ENCODE measurements at places on chromosomes 1 and 21.
A peak's percentile ranks its signal among the peaks of the same experiment; 100 is the strongest.

DNA sequence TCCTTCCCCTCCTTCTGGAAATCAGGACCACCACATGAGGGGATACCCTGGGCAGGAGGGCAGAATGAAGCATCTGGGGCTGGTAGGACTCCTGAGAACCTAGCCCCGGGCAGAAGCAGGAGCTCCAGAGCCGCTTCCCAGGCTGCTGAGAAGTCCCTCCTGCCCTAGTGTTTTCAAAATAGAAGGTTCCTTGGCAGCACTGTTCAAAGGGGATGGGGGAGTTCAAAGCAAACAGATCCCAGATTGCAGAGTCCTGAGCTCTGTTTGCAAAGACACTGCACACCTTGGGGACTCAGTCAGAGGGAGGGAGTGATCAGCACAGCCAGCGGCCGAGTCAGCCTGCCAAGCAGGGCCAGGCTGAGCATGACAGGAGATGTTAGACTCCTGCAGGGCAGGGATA lies 177.8 kb downstream of the PTPRU start:
- DNase-seq, result no peak

DNA sequence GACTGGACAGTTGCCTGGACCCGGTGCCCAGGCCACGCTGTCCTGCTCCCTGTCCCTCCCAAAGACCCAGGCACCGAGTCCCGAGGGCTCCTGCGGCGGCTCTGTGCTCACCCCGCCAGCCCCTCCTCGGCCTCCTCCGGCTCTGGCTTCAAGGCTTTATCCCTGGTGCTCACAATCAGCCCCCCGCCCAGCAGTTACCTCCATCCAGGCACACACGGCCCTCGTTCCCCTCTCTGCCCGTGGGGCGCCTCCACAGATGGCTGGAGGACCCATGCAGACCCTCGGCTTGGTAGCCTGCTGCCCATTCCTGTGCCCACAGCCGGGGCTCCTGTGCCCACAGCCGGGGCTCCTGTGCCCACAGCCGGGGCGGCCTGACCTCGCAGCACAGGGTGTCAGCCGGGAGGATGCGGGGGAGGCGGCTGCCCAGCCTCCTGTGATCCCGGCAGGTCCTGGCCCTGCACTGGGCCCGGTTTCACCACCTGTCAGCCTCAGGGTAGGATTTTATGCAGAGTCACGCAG lies 52.3 kb upstream of the COL18A1 start:
- no peak for DNase-seq

DNA sequence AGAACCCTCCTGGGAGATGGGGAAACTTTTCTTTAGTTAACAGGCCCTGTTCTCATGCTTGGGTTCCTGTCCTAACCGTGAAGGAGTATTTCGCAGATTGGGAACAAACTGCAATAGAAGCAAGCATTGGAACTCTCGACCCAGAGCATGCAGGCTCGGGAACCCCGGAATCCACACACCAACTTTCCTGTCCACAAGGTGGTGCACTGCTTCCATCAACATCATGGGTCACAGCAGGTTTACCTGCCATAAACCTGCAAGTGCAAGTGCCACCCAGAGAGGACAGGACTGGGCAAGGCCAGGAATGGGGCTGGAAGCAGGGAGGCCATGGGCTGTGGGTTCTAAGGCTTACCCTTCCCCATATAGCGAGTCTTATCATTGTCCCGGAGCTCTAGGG lies 6.9 kb downstream of the ENO1 start:
- DNase-seq, result no peak

- DNase-seq, result no peak
Observed at GRCh38 chr1:40914927-40915569, 52.9 kb upstream of the CITED4 start.

GRCh38 chr1:89201106-89201794 lies 2.5 kb upstream of the GBP4 start:
- no peak for DNase-seq

DNA sequence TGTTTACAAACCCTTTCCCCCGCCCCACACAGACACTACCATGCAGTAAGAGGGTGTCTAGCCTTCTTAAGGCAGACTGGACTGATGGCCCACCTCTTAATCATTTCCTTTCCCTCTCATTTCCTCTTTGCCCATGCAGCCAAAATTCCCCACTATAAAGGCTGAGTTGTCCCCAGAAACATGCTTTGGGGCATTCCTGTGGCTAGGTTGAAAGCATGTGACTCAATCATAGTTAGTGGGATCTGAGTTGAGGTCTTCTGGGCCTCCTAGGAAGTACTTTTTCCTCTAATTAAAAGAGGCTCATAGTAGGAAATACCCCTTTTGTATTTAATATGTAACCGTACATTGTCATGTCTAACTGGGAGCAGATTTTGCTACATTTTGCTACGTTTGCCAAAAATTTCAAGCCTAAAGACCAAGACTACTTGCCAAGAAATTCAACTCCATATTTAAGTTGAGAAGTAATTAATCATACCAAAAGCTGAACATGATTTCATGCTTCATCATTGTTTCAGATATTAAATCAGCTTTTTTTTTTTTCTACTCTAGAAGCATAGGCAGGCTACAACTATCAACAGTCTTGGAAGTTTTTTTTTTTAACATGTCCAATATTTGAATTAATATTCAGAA lies 174.7 kb downstream of the ADGRL4 start:
- no peak for DNase-seq

DNA sequence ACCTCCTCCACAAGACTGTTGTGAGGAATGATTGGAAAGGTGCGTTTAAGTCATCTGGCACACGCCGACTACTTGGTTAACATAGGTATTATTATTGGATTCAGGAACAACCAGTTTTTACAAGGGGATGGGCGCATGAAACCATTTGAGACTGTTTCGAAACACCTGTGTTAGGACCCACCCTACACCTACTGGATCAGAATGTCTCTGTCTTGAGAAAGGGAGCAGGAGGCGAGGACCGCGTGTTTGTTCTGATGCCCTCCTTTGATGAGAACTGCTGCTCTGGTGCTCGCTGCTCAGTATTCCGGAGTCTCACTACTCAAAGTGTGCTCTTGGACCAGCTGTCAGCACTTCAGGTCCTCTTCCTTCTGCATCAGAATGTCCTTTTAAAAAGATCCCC lies 7.3 kb downstream of the H6PD start:
- no peak for DNase-seq

- DNase-seq, result no peak
Observed at GRCh38 chr1:248814351-248814750, 11.4 kb downstream of the SH3BP5L start.

DNA sequence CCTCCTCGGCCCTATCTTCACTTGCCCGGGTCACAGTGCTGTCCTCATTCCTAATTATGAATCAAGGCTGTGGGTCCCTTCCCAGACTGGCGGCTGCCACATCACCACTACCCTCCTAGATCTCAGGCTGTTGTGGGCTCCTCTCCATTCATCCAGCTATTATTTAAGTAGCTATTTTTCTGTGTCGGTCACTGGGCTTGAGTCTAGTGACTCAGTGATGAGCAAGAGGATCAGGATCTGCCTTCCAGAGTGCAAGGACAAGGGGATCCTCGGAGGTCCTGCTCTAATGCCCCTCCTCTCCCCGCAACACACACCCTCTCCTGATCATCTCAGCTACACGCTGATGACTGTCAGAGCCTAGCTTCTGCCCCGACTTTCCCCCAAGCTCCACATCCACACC lies 34.1 kb downstream of the CDCP2 start:
- no peak for DNase-seq

GRCh38 chr1:48329905-48330304 lies 107.4 kb downstream of the SLC5A9 start:
- no peak for DNase-seq

DNA sequence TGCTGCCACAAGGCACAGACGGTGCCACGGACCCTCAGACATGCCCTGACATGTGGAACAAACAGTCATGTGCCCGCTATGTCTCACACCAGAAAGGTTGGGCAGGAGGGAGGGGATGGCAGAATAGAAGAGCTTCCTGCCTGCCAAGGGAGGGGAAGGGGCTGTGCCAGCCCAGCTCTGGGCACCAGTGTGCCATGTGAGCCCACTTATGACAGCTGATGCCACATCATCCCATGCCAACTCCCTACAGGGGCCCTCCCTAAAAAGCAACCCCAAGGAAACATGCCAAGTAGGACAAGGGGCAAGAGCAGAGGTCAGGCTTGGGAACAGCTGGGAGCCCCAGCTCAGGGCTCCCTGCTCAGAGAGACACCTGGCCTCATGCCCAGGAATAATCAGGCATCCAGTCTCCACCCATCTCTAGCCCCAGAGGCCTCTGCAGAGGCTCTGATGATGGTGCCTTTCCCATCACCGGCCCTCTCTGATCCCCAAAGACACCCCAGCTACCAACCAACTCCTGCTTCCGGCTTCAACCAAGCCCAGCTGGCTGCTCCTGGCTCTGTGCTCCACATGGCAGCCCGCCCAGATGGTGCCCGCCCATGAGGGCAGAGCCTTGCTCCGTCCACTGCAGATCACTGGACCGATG lies 10.3 kb downstream of the ADGRB2 start:
- DNase-seq, result no peak

DNA sequence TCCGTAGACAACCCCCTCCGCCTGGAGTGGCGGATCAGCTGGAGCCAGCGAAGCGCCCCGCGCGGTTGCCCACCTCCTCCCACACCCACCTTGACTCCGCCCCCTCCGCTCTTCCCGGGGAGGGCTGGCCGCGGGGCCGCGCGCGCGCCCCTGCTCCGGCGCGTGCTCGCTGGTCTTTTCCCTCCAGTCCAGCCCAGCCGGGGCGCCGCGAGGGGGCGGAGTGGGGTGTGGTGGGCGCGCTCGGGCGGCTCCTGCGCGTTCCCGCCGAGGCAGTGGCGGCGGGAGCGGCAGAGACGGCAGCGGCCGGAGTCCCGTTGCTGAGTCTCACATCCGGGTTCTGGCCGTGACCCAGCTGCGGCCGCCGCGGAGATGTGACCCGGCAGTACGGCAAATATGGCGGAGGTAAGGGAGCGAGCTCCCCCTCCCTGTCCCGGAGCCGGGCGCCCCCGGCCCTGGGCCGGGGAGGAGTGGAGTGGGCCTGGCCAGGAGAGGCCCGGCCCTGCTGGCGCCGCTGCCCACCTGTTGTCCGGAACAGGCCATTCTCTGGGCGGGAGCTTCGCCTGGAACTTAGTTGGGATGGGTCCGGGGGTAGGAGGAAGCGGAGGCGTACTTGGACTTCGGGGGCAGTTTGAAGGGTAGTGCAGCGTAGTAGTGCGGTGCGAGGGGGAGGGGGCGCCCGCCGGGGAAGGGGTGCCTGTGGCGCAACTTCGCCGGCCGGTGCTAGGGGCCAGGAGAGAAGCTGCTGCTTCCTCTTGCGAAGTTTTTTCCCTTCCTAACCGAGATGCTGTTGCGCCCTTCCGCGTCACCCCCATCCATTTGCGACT lies 5.4 kb downstream of the MIER1 start:
- peak; percentile 91 for DNase-seq

DNA sequence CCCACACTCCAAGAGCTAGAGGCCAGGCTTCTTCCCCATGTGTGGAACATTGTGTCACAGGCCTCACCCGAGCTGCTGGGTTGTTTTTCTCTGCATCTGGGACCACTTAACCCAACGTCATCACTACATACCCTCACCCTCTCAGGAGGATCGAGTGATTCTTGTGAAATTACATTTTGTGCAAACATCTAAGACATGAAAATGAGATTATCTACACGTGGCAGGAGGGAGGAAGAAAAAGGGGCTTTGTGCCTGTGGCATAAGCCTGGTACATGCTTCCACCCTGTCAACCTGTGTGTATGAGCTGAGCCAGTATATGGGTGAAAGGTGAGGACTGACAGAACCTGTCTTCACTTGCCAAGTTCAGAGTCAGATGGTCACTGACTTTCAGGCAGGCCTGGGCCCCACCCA lies 1.6 kb downstream of the CPT2 start:
- peak; percentile 31 for DNase-seq

DNA sequence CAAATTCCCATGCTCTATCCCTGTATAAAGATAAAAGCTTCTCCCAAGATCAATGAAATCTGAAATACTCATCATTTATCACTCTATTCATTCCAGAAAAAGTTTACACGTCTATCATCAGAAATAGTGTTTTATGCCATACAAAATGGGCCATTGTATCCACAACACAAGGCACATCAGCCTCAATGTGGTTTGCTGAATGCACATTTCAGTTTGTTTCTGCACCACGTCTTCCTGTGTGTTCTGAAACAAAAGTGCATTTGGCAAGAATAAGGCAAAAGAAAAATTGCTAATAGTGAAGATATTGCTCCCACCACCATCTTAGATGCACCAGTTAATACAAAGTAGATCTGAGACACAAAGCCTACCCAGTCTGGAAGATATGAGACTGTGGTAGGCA lies 89.6 kb upstream of the ETS2 start:
- DNase-seq, result no peak

DNA sequence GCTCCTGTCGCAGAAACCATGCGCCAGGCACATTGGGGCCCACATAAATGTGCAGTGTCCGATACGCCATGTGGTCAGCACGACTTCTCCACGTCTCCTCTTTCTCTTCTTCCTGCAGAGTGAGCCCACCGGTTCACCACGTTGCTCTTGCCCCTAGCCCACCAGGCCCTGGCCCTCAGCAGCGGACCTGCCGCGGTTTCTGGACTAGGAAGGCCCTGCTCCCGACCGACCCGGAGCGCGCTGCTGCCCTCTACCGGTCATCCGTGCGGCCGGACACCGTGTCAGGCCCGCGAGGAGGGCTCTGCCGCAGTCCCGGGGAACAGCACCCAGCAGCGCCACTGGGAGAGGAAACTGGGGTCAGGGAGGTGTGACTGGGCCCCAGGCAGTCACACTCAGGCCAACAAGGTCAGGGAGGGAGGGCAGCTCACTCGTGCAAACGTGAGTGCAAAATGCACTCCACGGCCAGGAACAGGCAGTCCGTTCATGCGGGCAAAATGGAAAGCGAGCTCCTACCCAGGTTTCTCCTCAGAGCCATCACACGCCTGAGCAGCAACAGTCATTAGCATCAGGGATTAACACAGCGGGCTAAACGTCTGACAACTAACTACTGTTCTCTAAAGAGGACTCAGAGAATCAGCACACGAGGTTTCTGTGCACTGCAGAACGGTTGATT lies 13.7 kb downstream of the TLR5 start:
- peak; percentile 26 for DNase-seq

DNA sequence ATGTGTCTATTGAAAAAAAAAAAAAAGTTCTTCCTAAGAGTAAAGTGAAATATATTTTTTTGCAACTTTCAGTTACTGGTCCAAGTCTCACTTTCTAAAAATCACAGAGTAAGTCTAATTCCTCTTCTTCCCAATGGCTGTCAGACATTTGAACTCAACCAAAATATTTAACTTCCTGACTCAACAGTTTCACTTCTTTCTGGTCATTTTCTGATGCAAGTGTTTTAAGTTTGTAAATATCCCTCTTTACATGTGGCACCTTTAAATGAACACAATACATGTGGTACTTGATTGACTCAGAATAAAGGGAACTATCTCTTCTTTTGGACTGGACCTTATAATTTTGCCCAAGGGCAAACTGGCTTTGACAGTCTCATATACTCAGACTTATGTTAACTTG lies 76.7 kb downstream of the ASH1L start:
- DNase-seq, result no peak

- DNase-seq, result peak; percentile 59
Observed at GRCh38 chr1:48697066-48697707, 79.5 kb downstream of the BEND5 start.

DNA sequence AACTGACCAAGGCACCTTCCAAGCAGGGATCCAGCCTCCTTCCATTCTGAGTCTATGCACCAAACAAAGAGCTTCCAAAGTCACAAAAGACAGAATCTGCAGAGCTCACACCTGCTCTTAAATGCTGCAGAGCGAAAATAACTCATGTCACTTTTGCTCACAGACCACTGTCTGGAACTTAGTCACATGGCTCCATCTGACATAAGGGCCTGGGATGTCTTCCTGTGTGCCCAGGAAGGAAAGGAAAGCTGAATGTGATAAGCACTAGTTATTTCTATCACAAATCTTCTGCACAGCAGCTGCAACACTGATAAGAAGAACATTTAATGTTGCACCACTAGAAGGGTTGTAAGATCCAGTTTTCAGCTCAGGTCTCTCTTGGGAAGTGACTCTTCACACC lies 39.5 kb upstream of the SGIP1 start:
- peak; percentile 95 for DNase-seq

- no peak for DNase-seq
Observed at GRCh38 chr1:35603941-35604340, 30.8 kb downstream of the TFAP2E start.

Measured in SK-N-DZ (cell line).